ENCODE measurements at places on chromosomes 5 and 9.
A peak's percentile ranks its signal among the peaks of the same experiment; 100 is the strongest.

- no peak for DNase-seq
These were observed 11.1 kb downstream of the GPR21 start for GRCh38 chr9:123044586-123044985.

GRCh38 chr9:8857926-8858595, 1058.5 kb upstream of the DMAC1 start:
- DNase-seq = no peak

DNA sequence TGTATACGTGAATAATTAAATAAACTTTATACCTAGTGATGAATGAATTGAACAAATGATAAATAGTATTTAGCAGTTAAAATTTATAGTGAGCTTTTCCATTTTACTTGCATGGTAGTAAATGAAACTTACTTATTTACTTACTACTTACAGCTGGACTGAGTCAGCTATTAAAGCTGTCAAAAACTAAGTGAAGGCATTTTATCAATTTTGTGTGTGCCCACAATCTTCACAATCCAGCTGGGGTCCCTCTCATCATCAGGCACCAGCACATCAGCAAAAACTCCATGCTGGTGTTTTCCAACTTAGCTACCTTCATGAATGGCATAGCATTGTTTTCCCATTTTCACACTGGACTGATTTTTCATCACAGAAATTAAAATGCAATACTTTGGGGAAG, 81.1 kb downstream of the SAXO1 start:
- no peak for DNase-seq

GRCh38 chr9:110936237-110936636, 102.0 kb downstream of the LPAR1 start:
- no peak for DNase-seq

DNA sequence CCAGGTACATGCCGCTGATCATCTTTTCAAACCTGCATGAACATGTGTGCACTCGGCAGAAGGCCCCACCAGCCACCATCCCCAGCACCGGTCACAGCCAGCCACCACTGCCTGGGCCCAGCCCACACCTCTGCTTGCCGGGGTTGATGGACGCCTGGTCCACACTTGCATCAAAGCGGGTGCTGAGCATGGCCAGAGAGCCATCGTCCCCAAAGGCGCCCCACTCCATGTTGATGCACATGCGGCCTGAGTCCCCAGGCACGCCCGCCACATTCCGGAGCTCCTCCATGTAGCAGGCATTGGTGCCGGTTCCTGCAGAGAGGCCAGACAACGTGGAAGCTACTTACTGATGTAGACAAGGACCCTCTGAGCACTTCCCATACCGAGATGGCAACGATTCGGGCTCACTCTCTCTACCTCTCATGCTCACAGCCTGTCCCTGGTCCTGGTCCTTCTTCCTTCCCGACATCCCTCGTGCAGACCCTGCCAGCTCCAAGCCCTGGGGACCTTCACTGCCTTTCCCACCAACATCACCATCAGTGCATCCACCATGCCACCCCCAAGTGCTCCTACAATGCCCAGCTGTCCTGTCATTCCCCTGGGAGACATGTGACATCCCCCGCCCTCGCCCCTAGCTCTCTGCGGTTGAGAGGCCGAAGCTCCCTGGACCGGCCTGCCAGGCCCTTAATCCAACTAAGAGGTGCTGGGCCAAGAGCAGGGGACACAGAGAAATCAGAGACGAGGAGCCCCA, 17.2 kb downstream of the HK3 start:
- DNase-seq = peak; percentile 37

- DNase-seq = no peak
These were observed 23.0 kb upstream of the NR3C1 start for GRCh38 chr5:143426437-143426991.

DNA sequence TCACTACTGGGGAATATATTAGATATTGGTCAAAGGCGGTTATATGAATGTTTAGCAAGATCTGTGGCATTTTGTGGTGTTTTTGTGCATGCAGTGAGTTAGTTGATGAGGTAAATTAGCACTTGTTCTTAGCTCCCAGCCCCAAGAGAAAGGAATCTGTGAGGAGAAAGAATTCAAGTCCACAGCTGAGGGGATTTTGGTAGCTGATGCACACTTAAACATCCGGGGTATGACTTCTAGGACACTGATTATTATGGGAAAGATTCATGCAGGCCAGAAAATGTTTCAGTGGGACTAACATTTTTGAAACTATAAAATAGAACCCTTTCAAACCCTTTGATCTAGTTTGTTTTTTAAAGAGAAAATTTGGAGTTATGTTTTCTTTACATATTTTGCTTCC, 118.2 kb upstream of the RPS23 start:
- no peak for DNase-seq

DNA sequence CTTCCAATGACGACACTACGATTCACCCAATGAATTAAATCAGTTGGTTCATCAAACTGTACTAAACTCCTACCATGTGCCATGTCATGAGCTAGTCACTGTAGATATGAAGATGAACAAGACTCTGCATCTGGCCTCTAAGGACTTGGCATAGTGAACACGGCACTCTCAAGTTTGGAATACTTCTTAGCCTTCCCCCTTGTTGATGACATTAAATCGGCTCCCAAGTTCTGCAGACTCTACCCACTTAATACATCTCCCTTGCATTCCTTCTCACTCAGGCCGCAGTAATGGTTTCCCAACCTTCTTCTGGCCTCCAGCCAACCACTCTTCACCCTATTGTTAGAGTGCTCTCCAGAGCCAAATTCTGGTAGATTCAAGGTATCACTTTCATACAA, 184.7 kb downstream of the MAPKAP1 start:
- DNase-seq = no peak

GRCh38 chr9:108081112-108081511, 591.5 kb upstream of the KLF4 start:
- DNase-seq = no peak

GRCh38 chr9:17116400-17116837, 18.4 kb upstream of the CNTLN start:
- no peak for DNase-seq

DNA sequence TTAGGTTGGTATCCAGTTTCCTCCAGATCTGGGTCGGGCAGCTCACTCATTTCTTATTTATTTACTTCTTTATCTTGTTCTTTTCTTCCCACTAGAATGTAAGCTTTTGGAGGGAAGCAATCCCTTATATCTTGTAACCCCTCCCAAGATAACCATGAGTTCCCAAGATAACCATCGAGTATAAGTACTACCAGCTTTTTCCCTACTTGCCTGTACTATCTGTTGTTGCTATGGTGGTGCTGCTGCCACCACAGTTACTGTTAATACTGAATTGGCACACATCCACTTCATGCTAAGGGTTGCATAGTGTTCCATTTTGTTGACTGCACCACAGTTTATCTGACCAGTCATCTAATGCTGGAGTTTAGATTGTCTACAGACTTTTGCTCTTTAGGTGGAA, 19.9 kb downstream of the NUP214 start:
- DNase-seq = no peak

DNA sequence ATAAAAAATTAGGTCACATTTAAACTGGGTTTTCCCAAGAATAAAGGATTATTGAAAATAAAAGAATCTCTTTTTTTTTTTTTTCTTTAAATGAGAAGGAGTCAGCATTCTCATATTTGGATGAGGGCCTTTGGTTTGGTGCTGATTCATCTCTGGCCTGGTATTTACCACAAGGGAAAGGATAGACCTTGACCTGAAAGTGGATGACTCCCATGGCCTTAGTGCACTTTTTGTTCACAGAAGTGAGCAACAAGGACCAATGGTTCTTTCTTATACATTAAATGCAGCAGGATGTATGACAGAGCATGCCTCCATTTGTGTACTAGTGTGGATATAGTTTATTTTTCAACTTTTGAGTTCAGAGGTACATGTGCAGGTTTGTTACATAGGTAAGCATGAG, 6.9 kb downstream of the YTHDC2 start:
- DNase-seq = no peak

DNA sequence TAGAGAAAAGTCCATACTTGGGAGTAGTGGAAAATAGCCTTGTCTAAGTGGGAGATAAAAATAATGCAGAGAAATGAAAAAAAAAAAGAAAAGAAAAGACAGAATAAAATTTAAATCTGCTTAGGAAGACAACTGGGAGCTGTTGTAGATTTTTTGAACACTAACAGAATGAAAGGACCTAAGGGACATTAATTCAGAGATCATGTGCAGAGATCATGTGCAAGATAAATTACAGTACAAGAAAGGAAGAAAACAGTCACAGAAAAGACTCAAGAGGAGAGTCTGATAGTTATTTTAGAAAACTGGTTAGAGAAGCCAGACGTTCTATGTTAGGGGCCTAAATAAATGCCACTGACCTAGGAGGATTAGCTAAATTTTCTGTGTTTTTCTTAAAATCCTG, 1226.8 kb upstream of the NUDT12 start:
- no peak for DNase-seq

GRCh38 chr9:121862371-121863332, 211.2 kb downstream of the DAB2IP start:
- DNase-seq = no peak

- no peak for DNase-seq
These were observed 42.1 kb upstream of the C9orf57 start for GRCh38 chr9:72102520-72102919.

DNA sequence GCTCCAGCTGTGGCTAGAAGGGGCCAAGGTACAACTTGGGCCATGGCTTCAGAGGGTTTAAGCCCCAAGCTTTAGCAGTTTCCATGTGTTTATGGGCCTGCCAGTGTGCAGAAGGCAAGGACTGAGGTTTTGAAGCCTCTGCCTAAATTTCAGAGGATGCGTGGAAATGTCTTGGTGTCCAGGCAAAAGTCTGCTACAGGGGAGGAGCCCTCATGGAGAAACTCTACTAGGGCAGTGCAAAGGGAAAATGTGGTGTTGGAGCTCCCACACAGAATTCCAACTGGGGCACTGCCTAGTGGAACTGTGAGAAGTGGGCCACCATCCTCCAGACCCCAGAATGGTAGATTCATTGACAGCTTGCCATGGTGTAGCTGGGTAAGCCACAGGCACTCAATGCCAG, 527.2 kb upstream of the RORB start:
- no peak for DNase-seq

- DNase-seq = no peak
These were observed 92.1 kb downstream of the TMEM167A start for GRCh38 chr5:82984786-82985735.

GRCh38 chr5:32004404-32004803, 169.7 kb downstream of the GOLPH3 start:
- DNase-seq = no peak

DNA sequence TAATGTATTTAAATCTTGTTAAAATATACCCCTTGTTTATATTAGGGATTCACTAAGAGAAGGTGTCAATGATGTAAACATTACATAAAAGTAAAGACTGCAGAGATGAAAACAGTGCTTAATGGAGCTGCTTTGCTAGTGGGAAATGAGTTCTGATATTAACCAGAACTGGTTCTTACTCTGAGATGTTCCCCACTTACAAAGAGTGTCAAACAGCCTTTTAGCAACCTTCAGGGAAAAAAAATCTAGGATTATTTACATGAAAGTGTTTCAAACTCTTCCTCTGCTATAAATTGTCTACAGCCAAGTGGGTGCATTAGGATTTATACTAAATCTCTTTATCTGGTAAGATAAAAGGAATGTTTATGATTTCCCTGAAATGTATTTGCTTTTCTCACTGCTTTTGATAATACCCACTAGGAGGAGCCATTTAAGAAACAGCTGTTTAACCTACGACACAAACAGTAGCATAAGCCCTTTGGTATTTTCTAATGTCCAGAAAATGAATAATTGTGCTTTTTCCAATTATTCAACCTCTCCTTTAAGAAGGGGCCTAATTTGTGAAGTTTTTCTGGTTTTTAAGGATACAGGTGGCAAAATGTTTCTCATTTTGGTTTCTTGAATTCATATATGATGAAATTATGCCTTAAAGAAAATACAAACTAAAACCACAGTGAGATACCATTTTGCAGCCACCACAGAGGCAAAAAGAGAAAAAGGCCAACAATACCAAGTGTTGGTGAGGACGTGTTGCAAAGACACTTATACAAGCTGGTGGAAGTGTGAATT, 186.3 kb downstream of the TLE4 start:
- DNase-seq = no peak

- DNase-seq = no peak
These were observed 383.3 kb upstream of the SLC30A5 start for GRCh38 chr5:68710514-68710913.

- no peak for DNase-seq
These were observed 74.0 kb downstream of the C9orf85 start for GRCh38 chr9:71985297-71985911.

- no peak for DNase-seq
These were observed 2.3 kb downstream of the SLC44A1 start for GRCh38 chr9:105246656-105247173.

GRCh38 chr9:137339045-137339907, 37.2 kb upstream of the NRARP start:
- no peak for DNase-seq

GRCh38 chr5:170293273-170293672, 4.3 kb downstream of the LCP2 start:
- peak; percentile 73 for DNase-seq

GRCh38 chr5:14208071-14209021, 65.2 kb downstream of the TRIO start:
- DNase-seq = no peak

DNA sequence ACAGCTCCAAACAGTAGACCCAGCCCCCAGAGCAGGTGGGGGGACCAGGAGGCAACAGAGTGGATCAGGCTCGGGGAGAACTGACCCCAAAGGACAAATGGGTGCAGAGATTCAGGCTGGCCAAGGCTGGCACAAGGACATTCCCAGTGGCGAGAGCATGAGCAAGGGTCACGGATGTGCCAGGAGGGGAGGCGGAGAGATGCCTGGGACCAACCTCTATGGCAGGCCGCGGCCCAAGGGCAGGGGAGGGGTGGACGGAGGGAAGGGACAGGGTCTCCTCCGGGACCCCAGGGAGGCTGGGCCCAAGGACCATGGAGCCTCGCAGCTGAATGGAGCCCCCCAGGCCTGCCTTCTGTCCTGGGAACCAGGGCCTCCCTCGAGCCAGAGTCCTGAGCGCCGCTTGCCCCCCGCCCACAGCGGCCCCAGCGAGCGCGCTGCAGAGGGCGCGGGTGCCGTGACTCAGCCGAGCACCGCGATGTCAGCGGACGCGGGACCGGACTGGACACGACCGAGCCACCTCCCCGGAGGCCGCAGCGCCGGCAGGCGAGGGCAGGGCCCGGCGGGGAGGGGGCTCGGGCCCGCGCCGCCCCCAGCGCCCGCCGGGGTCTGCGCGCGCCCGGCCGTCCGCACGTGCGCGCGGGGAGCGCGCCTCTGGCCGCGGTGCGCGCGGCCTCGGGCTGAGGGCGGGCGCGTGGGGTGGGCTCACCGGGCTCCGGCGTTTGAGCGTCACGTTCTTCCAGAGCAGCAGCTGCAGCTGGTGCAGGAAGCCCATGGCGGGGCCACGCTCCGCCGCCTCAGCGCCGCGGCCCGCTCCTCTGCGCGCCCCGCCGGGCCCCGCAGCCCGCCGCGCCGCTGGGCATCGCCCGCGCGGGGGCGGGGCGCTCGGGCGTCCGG, at the start of gene ABCA2:
Gene ABCA2 (minus strand): TSS at position 869 of the 894 bp plus-strand sequence. CDS start 97 bp downstream, at position 772.
- no peak for DNase-seq

- no peak for DNase-seq
These were observed 140.5 kb downstream of the IRX2 start for GRCh38 chr5:2610986-2611385.

- DNase-seq = no peak
These were observed 64.7 kb upstream of the LPAR1 start for GRCh38 chr9:111102793-111103464.

Measured in CD8-positive, alpha-beta memory T cell (primary cell).